ENCODE measurements at places on chromosomes 6 and 20.

DNA sequence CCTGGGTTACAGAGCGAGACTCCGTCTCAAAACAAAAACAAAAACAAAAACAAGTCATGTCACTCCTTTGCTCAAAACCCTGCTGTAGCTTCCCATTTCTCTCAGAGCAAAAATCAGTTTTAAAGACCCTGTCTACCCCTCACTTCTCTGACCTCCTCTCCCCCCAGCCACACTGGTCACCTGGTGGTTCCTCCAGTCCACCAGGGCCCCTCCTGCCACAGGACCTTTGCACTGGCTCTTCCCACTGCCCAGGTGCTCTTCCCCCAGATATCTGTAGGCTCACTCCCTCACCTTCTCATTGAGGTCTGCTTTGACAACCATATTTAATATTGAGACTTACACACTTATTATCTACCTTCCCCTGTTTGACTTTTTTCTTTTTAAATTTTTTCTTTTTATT, 4.9 kb upstream of the TEAD3 start:
- DNase-seq, result no peak

- no peak for DNase-seq
Observed at GRCh38 chr20:13139459-13140150, 81.5 kb upstream of the ISM1 start.

- DNase-seq, result no peak
Observed at GRCh38 chr6:161682982-161683381, 409.1 kb upstream of the AGPAT4 start.

GRCh38 chr20:37669773-37670236, 24.0 kb upstream of the CTNNBL1 start:
- DNase-seq, result peak; percentile 7

DNA sequence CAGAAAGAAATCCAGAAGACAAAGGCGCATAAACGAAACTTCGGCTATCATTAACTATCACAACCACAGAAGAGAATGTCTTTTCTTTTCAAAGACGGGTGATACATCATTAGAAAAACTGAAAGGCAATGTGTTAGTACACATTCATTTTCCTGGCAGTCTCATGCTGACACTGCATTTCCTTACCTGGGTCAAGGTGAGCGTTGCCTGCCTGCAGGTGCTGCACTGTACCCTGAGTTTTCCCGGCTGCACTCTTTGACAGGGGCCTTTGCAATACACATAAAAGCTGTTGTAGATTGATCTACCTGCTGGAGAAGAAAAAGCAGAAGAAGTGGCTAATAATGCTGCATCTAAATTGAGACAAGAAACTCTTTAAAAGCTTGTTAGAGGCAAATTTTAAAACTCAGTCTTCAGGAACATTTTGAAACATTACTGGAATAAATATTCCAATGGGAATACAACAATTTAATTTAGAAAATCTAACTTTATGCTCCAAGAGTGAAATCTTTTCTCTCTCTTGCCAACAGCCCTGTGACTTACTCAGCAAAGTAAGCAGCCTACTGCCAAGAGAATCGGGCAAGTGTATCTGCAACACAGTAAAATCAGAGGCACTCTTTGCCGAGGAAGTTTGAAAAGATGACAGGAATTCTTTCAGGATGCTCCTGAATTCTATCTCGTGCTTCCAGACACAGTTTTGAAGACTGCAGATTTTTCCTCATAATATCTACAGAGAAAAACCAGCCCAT, 526.4 kb downstream of the PRKN start:
- no peak for DNase-seq

GRCh38 chr6:44149369-44150012, 9.1 kb upstream of the CAPN11 start:
- no peak for DNase-seq

- DNase-seq, result no peak
Observed at GRCh38 chr6:159152041-159152440, 17.2 kb upstream of the FNDC1 start.

DNA sequence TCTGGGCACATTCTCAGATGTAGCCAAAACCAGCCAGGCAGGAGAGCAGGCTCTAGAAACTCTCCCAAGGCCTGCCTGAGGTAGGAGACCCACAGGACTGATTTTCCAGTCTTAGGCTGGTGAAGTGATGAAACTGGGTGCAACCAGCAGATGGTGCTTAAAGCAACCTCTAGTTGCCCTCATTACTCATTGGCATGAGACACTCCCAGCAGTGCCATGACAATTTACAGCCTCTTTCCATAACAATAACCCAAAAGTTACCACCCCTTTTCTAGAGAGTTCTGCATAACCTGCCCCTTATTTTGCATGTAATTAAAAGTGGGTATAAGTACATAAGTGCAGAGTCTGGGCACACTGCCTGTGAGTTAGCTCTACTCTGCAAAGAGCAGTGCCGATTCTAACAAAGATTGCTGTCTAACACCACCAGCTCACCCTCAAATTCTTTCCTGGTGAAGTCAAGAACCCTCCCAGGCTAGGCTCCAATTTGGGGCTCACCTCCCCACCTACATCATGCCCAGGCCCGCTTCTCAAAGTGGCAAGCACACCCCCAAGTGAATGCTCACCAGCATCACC, 14.4 kb upstream of the GPR6 start:
- DNase-seq, result no peak

GRCh38 chr20:1423625-1424106, 30.8 kb upstream of the FKBP1A start:
- peak; percentile 33 for DNase-seq

GRCh38 chr6:131998255-131998982, 47.2 kb upstream of the CCN2 start:
- DNase-seq, result no peak

DNA sequence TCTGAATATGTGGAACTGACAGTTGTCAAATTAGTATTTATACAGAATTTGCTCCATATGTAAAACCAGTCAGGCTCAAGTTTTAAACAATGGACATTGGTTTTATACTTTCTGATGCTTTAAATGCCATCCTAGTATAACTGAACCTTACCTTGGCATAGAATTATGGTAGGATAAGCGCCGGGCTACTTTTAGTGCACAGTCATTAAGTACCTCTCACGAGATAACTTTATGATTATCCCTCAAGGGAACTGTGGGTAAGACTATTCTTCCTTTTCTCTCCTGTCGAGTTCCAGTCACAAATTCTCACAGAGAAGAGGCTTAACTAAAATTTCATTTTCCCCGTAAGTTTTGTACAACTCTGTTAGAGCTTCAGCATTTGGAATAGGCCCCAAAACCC, 110.6 kb upstream of the PTPRK start:
- no peak for DNase-seq

GRCh38 chr6:4671587-4672115, 104.6 kb upstream of the CDYL start:
- DNase-seq, result no peak

- DNase-seq, result no peak
Observed at GRCh38 chr6:161954699-161955276, 680.9 kb upstream of the AGPAT4 start.

DNA sequence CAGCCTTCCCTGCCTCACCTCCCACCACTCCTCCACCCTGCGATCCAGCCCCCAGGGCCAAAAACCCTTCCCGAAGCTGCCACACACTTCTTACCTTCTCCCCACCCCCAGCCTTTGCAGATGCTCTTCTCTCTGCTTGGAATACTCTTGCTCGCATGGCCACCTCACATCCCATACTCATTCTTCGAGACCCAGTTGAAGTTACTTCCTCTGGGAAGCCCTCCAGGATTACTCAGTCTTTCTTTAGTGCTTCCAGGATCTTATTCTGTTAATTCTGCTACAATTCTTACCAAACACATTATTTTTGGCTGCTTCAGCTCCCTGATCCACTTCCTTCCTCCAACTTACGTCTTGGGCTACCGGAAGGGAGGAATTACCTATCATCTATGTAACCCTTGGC, 54.3 kb downstream of the CD40 start:
- no peak for DNase-seq

DNA sequence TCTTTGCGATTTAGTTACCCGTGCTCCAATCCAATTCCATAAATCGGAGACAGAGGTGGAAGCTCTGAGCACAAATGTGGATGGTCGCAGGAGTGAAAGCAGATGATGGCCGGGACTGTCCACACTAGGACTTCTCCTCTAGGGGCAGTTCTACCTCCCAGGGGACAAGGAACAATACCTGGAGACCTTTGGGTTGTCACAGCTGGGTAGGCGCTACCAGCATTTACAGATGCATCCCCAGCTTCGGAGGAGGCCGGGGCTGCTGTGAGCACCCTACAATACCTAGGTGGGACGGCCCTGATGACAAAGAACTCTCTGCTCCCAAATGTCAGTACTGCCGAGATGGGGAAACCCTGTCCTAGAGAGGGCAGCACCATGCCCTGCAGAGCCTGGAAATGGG, 195.9 kb upstream of the CDH4 start:
- DNase-seq, result no peak

DNA sequence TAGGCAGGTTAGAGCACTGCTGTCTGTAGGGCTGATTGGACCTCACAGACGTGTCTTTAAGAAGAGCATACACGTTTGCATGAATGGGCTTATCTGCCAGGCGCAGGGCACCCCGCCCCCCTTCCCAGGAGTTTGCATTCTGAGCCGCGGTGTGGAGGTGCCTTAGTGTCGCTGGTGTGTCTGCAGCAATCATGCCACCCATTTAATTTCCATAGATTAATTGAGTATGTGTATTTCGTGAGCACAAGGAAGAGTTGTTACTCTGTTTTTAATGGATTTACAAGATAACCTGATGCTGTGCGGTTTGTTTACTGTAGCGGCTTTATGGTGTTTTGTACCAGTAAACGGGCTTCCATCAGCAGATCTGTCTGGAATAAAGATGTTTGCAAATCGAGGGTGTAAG, 107.7 kb downstream of the ZDHHC14 start:
- no peak for DNase-seq

DNA sequence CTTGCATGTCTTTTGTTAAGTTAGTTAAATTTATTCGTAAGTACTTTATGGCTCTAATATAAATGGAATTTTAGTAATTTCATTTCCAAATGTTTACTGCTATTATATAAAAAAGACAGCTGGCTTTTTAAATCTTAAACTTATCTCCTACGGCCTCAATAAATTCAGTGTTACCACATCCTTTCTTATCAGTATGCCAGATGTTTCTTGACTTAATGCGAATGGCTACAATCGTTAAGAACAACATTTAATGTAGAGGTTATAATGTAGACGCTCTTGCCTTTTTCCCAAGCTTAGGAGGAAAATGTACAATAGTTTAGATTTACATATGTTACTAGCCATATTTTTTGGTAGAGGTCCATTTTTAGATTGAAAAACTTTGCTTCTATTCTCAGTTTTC, 659.4 kb downstream of the TENT5A start:
- no peak for DNase-seq

DNA sequence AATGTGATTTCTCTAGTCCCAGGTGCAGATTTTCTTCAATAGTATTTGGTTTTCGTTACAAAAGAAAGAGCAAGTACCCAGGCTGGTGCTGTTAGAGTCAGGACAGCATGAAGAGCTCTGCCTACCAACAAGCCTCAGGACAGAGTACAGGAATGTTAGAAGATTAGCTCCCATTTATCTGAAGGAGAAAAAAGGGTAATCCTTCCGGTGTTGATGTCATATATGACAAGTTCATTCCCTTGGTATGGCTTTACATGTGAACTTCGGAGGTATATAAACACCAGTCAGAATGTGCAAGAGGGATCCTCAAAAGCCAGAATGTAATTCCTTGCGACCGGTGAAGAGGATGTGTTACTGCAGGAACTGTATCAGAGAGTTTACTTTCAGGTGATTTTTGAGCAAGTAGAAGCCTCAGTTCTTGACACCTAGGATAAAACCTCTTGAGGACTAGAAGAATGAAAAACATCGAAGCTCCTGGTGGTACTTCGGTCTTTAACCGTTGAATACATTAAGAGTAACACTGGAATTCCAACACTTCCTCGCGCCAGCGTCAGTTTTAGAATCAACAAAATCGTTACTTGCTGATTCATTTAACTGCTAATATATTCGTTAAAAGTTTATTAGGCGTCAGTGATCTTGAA, 194.2 kb upstream of the ZNF184 start:
- DNase-seq, result no peak

DNA sequence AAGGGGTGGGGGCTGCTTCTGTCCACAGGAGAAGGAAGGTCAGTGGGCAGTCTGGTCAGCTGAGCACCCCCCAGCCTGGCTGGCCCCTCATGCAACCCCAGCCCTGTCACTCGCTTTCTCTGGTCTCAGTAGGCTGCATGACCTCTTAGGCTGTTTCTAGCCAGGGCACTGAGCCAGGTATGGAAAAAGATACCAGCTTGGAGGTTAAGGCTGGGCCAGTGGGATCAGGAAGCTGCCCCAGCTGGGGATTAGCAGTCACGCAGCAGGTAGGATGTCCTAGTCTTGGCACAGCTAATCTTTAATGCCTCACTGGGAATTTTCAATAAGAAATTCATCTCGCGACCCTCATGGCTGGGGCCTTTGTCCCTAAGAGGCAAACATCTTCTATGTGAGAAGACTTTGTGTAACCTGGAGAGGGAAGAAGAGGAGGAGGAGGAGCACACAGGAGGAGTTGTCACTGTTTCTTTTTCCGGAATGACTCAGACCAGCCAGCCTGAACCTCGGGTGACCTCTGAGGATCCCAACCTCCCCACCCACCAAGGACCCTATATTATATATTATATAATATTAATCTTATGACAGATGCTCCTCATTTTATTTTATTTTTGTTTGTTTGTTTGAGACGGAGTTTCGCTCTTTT, 2.4 kb upstream of the BPIFA2 start:
- peak; percentile 39 for DNase-seq

GRCh38 chr6:138004430-138005287, 102.6 kb downstream of the PERP start:
- peak; percentile 12 for DNase-seq

GRCh38 chr6:63410435-63411426, 90.9 kb upstream of the LGSN start:
- DNase-seq, result no peak

GRCh38 chr6:119126826-119127225, 48.4 kb upstream of the FAM184A start:
- DNase-seq, result no peak
